T-helper 22 cell (primary cell): ENCODE measurements at places on chromosomes 7 and 10.
A peak's percentile ranks its signal among the peaks of the same experiment; 100 is the strongest.

DNA sequence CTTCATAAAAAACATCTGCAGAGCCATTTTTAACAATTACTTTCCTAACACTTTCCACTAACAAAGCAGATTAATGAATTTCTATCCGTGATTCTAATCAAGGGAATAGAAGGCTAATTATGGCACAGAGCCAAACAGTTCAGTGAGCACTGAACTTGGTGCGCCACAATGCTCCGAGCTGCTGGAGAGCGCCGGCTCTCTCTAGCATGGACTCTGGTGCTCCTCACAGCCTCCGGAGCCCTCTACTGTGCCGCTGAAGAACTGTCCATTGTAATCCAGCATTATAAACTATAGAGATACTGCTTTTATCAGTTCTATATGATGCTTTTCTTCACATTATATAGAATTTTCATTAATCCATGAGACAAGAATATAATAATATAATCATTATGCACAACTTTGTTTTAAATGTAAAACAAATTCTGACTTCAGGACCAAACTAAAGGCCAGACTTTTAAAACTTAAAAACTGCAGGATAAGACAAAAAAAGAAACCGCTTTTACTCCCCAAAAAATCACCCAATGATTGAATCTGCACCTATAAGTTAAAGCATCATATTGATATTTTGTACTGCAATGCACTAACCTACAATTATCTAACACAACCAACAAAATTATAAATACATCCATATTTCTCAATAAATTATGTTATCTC lies 123.6 kb downstream of the RNF32 start:
- no peak for DNase-seq

GRCh38 chr10:46284286-46285229 lies 2.2 kb upstream of the ANTXRL start:
- peak; percentile 70 for DNase-seq

DNA sequence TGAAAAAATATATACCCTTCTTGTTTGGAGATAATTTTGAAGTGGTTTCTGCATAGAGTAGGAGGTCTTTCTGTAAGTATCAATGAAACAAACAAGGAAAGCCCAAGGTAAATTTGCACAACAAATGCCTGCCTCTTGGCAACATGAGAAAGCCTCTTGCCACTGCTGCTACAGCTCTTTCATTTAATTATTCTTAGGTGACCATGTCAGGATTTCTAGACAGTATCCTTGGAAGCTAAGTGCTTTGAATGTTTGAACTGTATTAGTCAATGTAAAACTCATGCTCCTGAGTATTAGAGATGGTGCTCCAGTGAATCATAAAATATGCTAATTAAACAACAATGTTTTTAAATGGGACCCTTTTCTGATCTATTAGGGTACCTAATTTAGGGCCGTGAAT lies 81.2 kb upstream of the ITGB1 start:
- no peak for DNase-seq

GRCh38 chr10:101993651-101994200 lies 62.2 kb downstream of the ARMH3 start:
- no peak for DNase-seq

- DNase-seq = no peak
These were observed 5.2 kb upstream of the YAE1 start for GRCh38 chr7:39560997-39561396.

- no peak for DNase-seq
These were observed 185.6 kb downstream of the ANK3 start for GRCh38 chr10:60203993-60204618.

- DNase-seq = peak; percentile 9
These were observed 103.6 kb downstream of the SMURF1 start for GRCh38 chr7:99040104-99040958.

DNA sequence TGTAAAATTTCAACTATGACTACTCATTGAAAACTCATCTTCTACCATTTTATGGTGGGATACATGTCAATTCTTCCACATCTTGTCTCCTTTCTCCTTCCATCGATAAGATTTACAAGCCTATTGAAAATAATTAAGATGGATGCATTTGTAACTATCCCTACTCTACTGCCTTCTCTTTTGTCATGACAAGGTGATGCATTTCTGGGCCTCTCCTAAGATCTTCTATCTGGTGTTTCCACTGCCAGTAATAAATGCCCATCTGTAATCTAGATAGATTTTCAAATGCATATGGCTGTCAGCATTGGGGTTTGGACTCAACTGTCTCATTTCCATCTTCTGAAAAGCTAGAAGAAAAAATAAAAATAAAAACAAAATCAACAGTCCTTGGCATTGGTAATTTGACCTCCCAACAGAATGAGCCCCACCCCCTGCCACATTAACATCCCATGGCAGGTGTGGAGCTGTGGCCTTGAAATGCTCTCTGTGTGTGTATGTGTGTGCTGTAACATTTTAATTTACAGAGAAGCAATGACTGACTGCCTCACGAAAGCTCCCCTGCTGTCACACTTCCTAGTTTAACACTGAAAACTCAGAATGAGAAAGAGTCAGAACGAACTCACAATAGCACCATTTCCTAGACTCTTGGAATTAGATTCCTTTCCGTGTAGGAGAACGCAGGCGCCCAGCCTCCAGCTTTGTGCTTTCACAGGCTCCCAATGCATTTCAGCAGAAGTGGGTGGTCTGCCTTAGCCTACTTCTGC lies 74.2 kb downstream of the RHOBTB1 start:
- DNase-seq = no peak

- DNase-seq = no peak
These were observed 67.7 kb downstream of the CNNM2 start for GRCh38 chr10:102985811-102986210.

DNA sequence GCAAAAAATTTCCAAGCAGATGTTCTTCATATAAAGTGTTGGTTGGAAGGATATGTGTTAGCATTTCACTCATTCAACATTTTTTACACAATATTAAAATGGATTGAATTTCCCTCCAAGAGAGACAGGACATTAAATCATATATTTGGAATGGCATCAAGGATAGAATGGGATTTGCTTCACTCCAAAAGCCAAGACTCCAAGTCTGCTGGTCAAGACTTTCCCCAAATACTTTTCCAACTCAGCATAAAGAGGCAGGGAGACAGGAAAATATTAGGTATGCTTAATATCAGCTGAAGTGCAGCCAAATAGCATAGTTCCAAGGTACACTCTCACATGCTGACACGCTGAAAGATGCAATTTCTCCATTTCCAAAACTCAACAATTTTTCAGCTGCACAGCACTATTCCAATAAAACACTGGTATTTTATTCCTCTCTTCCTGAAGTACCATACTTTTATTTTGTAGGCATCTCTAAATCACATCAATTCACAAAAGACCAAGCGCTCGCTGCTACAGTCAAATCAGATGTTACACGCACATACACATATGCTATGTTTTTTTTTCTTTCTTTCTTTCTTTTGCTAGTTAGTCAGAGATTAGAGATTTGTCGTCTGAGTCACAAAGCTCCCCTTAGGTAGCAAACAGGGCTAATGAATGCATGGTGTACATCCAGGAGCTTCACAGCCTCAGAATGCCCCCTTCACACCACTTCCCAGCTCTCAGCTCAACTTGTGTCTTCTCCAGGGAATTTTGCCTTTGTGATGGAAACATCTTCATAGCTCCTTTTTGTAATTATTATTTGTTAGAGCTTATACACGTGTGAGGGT lies 1033.8 kb upstream of the AUTS2 start:
- no peak for DNase-seq

DNA sequence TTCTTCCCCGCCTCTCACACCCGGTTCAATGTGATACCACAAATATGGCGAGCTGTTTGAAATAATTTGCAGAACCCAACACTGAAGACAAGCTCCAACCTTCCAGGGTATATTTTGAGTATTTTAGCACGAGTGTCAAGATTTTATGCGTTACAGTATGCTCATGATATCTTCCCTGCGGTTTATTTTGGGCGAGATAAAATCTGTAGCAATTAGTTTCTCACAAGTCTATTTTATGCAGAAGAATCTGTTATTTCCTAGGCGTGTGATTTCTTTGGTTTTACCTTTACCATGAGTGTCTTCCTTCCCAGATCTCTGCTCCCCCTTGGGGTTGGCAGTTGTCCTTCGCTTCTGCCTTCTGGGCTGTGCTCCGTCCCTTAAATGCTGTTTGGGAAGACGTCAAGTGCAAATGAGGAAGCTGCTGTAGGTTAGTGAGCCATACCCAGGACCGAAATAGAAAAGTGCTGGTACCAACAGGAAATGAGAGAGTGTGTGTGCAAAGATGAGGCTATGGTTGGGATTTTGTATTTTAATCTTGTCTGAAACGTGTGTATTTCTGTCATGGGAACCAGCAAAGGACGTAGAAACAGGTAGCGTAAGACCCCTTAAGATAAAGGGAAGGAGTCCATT lies 299.8 kb downstream of the KLF6 start:
- no peak for DNase-seq

- DNase-seq = no peak
These were observed 674.8 kb downstream of the KCNMA1 start for GRCh38 chr10:76962851-76963250.

DNA sequence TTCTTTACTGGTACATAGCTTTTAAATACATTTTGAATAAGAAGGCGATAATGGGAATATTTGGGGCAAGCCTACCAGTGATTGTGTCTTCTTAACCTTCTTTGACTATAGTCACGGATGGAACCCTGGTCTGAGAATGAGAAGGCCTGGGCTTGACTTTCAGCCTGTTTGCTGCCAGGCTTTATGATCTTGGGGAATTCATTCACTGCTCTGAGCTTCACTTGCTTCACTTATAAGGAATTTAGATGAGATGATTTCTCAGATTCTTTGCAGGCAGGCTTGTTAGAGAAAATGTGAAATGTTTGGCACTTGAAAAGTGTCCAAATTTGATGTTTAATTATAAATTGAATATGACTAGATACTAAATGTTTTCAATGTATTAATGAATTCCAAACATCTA lies 42.5 kb downstream of the NUP205 start:
- no peak for DNase-seq

- DNase-seq = no peak
These were observed 1.4 kb downstream of the RHBDD2 start for GRCh38 chr7:75880242-75880641.

- DNase-seq = no peak
These were observed 12.7 kb downstream of the ACADSB start for GRCh38 chr10:123021517-123021916.

- no peak for DNase-seq
These were observed 145.2 kb downstream of the LYZL1 start for GRCh38 chr10:29434111-29434510.

- no peak for DNase-seq
These were observed 23.1 kb upstream of the DRGX start for GRCh38 chr10:49419005-49419404.

DNA sequence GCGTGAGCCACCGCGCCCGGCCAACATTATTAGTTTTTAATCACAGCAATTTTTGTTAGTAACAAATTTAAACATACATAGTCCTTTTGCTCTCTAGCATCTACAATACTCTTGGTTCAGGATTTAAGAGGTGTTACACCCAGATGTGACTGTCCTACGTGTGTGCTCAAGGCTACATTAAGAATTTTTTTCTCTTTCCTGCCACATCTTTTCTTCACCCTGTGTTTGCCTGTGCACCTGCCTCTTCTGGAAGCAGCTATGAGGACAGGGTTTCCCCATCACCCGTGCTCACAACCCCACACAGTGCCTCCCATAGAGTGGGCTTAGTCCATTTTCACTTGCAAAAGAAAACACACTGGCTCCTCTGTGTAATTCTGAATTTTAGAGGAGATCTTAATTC lies 186.7 kb upstream of the KLF6 start:
- DNase-seq = no peak

- no peak for DNase-seq
These were observed 15.3 kb downstream of the SLC25A13 start for GRCh38 chr7:96306385-96307125.

DNA sequence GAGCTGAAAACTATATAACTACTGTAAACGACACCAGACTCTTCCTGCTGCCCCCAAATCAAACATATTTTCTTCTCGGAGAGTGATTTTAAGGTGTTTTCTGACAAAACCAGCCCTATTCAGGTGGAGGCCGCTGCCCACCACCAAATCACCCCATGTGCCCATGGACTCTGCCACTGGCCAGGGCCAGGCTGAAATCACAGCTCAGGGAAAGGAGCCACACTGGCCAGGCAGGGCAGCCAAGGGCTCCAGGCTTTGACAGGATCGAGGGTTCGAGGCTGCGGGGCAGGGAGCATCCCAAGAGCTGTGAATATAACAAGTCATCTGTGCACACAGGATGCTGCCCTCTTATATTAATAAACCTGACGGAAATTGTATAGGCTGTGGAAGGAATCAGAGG lies 48.3 kb downstream of the OAT start:
- DNase-seq = no peak

DNA sequence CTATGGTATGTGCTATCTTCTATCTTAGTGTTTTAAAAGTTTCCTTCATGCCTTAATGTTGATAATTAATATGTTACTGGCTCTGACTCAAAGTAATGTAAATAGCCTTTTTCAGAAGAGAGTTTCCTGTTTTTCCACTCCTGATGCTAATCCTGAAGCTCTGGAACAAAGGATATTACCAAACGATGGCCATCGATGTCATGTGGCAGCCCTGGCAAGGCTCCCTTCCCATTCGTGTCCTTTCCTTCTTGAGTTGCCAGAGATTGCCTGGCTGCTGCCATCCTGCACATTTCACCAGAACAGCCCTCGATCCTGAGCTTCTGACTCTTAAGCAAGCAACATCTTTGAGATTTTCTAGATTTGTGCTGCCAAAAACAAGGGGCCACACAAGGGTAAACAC lies 46.0 kb downstream of the RNF133 start:
- no peak for DNase-seq

DNA sequence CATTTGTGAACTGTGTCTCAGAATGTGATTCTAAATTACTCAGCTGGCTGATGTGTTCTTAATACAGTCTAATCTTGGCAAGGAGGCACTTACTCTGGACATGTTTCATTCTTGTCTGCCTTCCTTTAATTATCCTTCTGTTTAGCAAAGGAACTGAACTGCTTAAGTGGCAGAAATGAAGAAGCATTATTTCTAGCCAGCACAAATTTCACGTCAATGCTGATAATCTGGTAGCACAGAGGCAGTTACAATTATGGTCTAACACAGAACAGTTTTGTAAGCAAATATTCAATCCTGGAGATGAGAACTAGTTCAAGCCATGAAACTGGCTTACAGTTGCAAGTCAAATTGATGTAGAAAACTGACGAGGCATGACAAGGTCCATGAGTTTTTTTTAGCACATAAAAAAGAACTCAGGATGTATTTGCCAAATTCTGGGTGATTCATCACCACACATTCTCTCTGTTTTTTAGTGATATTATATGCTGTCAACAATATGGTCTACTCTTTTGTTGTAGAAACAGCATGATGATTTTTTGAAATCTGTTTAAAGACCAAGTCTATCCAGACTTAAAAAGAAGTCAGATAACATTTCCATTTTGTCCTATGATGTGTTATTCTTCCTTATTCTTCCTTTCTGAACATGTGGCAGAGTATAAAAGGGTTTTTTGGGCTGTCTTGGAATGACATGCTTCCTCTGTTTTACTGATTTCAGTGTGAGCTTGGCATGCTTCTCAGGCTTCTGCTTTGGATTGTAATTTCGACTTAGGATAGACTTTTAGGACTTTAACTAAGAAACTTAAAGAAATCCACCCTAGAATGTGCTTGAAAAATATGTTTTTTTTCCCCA lies 154.8 kb downstream of the DNAJB9 start:
- DNase-seq = no peak

GRCh38 chr7:105480931-105481330 lies 41.1 kb downstream of the PUS7 start:
- no peak for DNase-seq
